ENCODE measurements at places on chromosomes 5 and 9. TPM values are rescaled to one million over a fixed set of nuclear protein-coding genes. Genes with fewer than 3 reads are reported as not detected.

DRD1 gene
- not detected for total RNA-seq

GRCh38 chr5:180007582-180007981 lies 64.0 kb downstream of the RNF130 start:
- no peaks in the 10 kb centered on the region for H3K27me3 ChIP-seq
- H3K4me3 ChIP-seq, result no peak overlapping the region
- peaks cover 3% of the 10 kb centered on the region for H3K36me3 ChIP-seq

DNA sequence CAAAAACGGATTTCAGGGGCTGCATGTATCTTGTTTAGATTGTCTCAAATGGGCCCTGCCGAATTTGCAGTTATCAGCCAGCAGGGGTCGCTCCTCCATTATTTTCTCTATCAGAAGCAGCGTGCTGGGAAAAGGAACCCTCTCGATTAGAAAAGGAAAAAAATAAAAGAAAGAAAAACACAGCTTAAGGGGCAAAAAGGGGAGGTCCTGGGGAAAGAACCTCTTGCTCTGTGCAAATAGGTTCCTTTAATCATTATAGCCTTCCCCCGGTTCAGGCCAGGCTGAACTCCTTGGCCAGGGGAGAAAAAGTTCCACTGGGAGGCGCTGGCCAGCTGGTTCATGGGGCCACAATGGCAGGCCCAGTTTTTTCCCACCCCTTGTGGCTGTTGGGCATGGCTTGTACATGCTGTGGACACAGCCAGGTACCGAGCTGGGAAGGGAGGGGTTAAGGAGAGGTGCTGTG lies 25.0 kb upstream of the CAPSL start:
- H3K36me3 ChIP-seq, result no peaks in the 10 kb centered on the region
- H3K4me1 ChIP-seq, result no peaks in the 10 kb centered on the region
- no peak overlapping the region for H3K4me3 ChIP-seq
- peaks cover 11% of the 10 kb centered on the region for H3K27me3 ChIP-seq

GRCh38 chr5:83564069-83564749 lies 92.7 kb downstream of the VCAN start:
- no peaks in the 10 kb centered on the region for H3K36me3 ChIP-seq
- H3K4me1 ChIP-seq, result no peaks in the 10 kb centered on the region
- H3K27me3 ChIP-seq, result peaks cover 13% of the 10 kb centered on the region
- no peak overlapping the region for H3K4me3 ChIP-seq
- no peak overlapping the region for H3K27ac ChIP-seq

- no peak overlapping the region for H3K4me3 ChIP-seq
- H3K36me3 ChIP-seq, result no peaks in the 10 kb centered on the region
- peaks cover 7% of the 10 kb centered on the region for H3K27me3 ChIP-seq
- H3K4me1 ChIP-seq, result no peaks in the 10 kb centered on the region
- no peak overlapping the region for H3K27ac ChIP-seq
- no peak for DNase-seq
Measured at GRCh38 chr9:127588740-127589506, 23.2 kb upstream of the STXBP1 start.

ACTBL2 gene
- not detected for total RNA-seq

MARCOL gene
- total RNA-seq, result not detected

DNA sequence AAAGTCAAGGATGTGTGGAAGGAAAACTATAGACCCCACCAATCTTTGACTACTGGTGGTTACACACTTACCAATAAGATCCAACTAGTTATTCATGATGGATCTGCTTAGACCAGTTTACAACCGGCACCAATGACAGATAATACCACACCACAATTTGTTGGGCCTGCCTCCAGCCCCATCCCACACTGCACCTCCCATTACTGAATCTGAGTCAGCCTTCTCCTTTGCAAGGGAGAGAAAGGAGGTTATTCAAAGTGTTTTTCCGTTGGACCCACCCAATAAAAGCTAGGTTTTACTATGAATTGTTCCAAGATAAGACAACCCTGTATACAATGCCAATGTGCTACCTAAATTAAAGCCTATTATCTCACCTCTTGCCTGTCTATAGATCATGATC lies 453.5 kb downstream of the MTRR start:
- H3K36me3 ChIP-seq, result no peaks in the 10 kb centered on the region
- H3K4me1 ChIP-seq, result no peaks in the 10 kb centered on the region
- H3K27me3 ChIP-seq, result no peaks in the 10 kb centered on the region
- no peak overlapping the region for H3K27ac ChIP-seq
- no peak for DNase-seq
- H3K4me3 ChIP-seq, result no peak overlapping the region

DNA sequence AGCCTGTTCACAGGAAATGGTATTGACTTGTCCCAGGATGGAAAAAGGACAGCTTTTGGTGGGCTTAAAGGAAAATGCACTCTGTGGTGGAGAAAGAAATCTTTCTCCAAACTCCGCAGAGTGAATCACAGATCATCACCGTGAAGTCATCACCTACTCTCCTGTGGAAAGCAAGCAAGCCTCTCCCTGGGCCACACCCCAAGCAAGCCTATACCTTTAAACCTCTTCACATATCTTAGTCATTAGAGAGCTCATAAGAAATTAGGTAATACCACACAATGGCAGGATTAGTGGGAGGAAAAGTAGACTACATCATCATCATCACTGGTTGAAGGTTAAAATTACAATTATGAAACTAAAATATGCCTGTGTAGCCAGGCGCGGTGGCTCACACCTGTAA lies 23.2 kb downstream of the TLE1 start:
- H3K4me1 ChIP-seq, result no peaks in the 10 kb centered on the region
- H3K27me3 ChIP-seq, result no peaks in the 10 kb centered on the region
- no peak overlapping the region for H3K4me3 ChIP-seq
- no peaks in the 10 kb centered on the region for H3K36me3 ChIP-seq
- no peak for DNase-seq

DNA sequence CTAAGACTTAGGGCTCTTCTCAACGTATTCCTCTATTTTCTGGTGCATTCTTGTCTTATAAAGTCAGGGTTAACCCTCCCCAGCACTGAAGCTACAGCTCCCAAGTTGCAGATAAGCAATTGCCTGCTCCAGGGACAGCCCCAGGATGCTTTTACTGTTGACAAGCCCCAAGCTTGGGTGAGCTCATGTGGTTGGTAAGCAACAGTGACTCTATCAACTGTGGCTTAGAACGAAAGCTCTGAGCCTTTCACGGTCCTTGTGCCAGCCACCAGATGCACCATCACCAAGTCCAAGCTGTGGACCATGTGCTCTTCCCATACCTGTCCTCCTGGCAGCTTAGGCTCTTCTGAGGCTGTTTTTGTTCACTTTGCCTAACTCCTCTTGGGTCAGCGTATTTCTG lies 13.5 kb downstream of the ADRB2 start:
- no peaks in the 10 kb centered on the region for H3K36me3 ChIP-seq
- no peak overlapping the region for H3K4me3 ChIP-seq
- peaks cover 24% of the 10 kb centered on the region for H3K4me1 ChIP-seq
- no peak overlapping the region for H3K27ac ChIP-seq
- peak; percentile 31 for DNase-seq

- H3K4me1 ChIP-seq, result peaks cover 18% of the 10 kb centered on the region
- H3K27ac ChIP-seq, result peak overlapping the region; percentile 81
- peaks cover 17% of the 10 kb centered on the region for H3K27me3 ChIP-seq
- DNase-seq, result peak; percentile 29
- peak overlapping the region; percentile 25 for H3K4me3 ChIP-seq
Measured at GRCh38 chr5:175822225-175822624, 49.2 kb upstream of the CPLX2 start.

DNA sequence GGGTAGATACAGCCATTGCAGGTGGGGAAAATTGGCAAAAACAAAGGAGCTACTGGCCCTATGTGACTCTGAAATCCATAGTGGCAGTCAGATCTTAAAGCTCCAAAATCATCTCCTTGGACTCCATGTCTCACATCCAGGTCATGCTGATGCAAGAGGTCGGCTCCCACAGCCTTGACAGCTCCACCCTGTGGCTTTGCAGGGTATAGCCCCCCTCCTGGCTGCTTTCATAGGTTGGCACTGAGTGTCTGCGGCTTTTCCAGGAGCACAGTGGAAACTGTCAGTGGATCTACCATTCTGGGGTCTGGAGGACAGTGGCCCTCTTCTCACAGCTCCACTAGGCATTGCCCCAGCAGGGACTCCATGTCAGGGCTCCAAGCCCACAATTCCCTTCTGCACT lies 1190.1 kb downstream of the CDH12 start:
- no peak overlapping the region for H3K4me3 ChIP-seq
- no peaks in the 10 kb centered on the region for H3K36me3 ChIP-seq
- no peaks in the 10 kb centered on the region for H3K4me1 ChIP-seq
- peak; percentile 9 for DNase-seq

DNA sequence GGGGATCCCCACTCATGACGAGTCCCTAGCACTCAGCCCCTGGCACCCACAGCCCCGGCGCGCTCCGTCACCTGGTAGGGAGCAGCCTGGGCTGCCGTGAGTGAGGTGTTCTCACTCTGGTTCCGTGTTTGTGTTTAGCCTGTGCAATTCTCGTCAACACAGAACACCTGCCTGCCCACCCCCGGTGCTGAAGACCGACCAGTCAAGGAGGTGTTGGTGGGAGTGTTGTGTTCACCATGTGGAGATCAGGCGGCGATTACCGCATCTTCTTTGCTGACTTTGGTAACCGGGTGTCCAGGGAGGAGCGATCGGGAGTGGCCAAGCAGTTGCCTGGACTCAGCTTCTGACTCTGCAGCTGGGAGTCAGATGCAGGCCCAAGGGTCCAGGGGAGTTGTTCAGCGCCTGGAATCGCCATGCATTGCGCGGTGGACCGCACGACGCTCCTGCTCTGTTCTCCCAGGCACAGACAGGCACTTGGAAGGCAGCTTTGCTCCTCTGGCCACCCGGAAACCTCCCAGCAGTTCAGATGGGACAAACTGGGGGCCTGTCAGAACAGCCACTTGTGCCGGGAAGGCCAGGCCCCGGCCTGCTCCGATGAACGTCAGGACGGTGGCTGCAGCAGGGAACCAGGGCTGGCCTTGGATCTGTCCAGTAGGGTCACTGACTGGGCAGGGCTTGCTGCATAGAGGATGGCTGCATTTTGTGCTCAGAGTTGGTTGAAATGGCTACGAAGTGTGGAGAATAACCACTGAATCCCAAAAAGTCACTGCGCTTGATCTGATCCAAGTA lies 28.2 kb downstream of the EXOC3 start:
- no peak for DNase-seq
- peaks cover 20% of the 10 kb centered on the region for H3K4me1 ChIP-seq
- peak overlapping the region; percentile 90 for H3K4me3 ChIP-seq
- H3K36me3 ChIP-seq, result peaks cover 33% of the 10 kb centered on the region
- H3K27ac ChIP-seq, result peak overlapping the region; percentile 81

- H3K27me3 ChIP-seq, result peaks cover 6% of the 10 kb centered on the region
- H3K27ac ChIP-seq, result no peak overlapping the region
- H3K36me3 ChIP-seq, result no peaks in the 10 kb centered on the region
- H3K4me1 ChIP-seq, result no peaks in the 10 kb centered on the region
Measured at GRCh38 chr5:102651466-102651865, 103.6 kb upstream of the PAM start.

PKD2L2 gene
- not detected for total RNA-seq

DNA sequence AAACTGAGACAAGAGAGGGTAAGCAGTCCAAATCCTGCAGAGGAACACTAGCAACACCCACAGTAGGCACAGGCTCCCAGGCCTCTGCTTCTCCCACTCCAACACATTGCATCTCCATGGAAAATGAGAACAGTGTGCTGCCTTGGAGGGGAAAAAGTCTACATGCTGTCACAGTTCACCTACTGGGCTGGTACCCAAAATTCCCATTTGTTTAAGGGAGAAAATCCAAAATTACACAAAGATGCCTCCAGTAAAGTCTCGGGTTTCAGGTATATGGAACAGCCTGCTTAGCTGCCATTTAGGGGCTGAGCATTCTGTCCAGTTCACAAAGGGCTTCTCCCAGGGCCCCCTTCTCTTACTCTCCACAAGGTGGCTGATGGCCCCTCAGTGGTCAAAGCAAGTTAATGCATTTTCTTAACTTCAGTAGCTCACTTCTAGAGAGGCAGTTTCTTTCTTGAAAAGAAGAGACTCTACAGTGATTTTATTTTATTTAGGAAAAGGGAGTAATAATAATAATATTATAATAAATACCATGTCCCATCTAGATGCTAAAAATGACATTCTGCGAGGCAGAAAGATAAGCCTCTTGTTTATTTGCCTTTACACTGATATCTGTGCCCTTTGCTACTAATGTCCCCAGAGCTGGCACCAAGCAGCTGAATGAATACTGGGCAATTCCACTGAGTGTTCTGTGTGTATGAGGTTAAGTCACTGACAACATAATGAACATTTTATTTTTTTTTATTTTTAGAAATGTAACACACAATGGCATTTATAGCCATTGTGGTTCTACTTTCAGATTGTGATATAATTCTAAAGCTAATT lies 89.4 kb downstream of the RGS7BP start:
- H3K36me3 ChIP-seq, result no peaks in the 10 kb centered on the region
- no peaks in the 10 kb centered on the region for H3K27me3 ChIP-seq
- DNase-seq, result no peak
- no peaks in the 10 kb centered on the region for H3K4me1 ChIP-seq

- H3K4me1 ChIP-seq, result no peaks in the 10 kb centered on the region
- DNase-seq, result no peak
- no peaks in the 10 kb centered on the region for H3K27me3 ChIP-seq
- H3K27ac ChIP-seq, result no peak overlapping the region
Measured at GRCh38 chr5:149375434-149375833, 3.7 kb downstream of the IL17B start.

GPX3 gene
- not detected for total RNA-seq

DNA sequence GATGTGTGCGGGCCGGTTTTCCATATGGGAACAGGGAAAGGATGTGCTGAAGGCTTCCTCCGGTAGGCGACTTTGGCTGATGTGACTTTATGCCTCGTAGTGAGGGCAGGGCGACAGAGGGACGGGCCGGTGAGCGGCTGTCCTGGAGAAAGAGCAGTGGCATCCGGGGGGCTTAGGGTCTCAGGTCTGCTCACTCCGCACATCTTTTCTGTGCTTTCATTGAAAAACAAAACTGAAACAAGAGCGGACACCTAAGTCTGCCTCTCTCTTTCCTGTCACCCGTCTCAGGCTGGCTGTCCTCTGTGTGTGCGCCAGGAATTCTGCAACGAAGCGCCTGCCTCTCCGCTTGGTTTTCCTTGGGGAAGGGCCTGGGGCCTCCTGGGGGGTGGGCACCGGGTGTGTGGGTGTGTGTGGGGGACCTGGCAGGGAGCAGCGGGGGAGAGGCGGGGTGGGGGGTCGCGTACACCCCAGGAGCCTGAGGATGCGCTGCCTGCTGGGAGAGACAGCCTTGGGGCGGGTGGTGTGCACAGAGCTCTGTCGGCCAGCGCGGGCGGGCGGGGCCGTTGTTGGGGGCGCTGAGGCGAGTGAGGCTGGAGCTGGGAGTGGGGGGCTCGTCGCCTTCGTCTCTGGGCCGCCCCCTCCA lies 580 bp upstream of the PRRX2 start:
- H3K27ac ChIP-seq, result no peak overlapping the region
- DNase-seq, result peak; percentile 29
- H3K27me3 ChIP-seq, result peaks cover 13% of the 10 kb centered on the region
- H3K36me3 ChIP-seq, result no peaks in the 10 kb centered on the region
- H3K4me3 ChIP-seq, result peak overlapping the region; percentile 44

GRCh38 chr9:129500161-129500862 lies 120.6 kb downstream of the C9orf50 start:
- peaks cover 17% of the 10 kb centered on the region for H3K36me3 ChIP-seq
- H3K27me3 ChIP-seq, result no peaks in the 10 kb centered on the region
- peaks cover 18% of the 10 kb centered on the region for H3K4me1 ChIP-seq
- DNase-seq, result no peak
- H3K27ac ChIP-seq, result no peak overlapping the region

QRFP gene
- not detected for total RNA-seq

EQTN gene
- not detected for total RNA-seq

GADD45G gene
- total RNA-seq, result 3.7 TPM

GRCh38 chr9:125428902-125429467 lies 167.4 kb downstream of the GAPVD1 start:
- H3K4me1 ChIP-seq, result no peaks in the 10 kb centered on the region
- no peak overlapping the region for H3K27ac ChIP-seq
- H3K4me3 ChIP-seq, result no peak overlapping the region
- DNase-seq, result no peak
- no peaks in the 10 kb centered on the region for H3K27me3 ChIP-seq
- no peaks in the 10 kb centered on the region for H3K36me3 ChIP-seq
